ENCODE measurements at places on chromosomes 12 and 14.

GRCh38 chr12:52526511-52526951, 6.3 kb upstream of the KRT5 start:
- DNase-seq, result no peak

DNA sequence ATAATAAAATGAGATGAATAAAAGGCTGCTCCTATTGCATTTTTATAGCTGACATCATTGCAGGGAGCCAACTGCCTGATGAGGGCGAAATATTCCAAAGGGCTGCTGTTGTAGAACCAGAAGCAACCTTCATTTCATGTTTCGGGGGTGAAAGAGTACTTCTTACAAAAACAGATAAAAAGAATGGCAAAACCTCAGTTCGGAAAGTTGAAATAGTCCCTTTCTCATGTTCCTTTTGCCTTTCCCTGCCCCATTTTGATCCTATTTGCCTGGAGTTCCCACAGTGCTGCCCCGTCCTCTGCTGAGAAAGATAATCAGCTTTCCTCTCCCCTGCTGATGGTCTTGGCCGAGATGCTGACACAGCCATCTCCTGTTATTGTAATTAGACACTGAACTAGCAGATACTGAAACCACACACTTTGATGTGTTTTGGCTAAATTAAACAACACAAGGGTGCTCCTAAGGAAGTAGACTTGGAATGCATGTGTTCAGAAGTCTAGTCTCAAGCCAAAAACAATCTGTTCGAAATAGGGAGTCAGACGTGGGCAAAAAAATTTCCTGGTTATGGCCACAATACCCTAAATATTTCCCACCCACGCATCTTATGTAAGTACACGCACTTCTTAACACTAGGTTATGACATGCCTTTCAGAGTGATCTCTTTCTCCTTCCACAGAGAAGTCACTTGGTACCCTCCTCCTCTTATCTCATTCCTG, 117.2 kb downstream of the PPM1H start:
- no peak for DNase-seq

DNA sequence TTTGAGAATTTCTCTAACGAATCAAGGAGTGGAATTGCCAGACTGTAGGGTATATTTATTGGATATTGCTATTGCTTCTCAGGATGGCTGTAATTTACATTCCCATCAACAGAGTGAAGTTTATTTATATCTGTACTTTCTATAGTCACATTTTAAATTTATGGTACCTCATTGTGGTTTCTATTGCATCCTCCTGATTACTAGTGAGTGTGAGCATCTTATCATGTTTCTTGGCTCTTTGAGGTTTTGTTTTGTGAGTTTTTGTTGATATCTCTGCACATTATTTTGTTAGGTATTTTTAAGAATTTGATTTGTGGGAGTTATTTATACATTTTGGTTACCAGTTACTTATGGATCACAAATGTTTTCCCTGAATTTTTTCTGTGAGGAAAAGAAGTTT, 13.9 kb downstream of the DNM1L start:
- DNase-seq, result no peak

DNA sequence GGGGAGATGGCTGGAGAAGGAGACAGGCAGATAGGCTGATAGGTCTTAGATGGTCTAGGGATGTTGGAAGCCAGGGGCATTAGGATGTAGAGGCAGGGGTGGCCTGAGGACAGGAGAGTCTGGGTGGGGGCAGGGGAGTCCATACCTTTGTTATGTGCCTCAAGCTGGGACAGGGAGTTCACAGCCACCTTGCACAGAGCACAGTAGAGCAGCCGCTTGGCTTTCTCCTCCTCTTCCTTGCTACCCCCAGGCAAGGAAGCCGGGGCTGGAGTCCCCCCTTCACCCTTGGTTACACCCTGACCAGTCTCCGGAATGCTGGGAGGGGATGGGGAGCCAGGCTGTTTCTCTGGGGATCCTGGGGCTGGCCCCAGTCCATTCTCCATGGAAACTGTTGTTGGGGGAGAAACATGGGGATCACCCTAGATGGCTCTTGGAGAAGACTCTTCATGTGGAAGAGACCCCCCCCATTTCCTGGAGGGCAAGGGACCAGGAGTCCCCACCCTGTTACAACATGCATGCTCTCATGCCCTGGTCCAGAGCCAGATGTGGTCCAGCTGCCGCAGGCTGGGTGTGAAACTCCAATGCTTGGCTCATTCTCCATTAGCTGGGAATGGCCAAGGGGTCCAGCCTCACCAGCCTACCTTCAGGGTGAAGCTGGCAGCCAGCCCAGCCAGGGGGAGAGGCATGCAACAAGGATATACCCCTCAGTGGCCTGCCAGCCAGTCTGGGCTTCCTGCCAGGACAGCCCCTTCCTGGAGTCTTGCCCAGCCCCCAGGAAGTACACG, 7.2 kb upstream of the GPR84 start:
- DNase-seq, result no peak

- DNase-seq, result no peak
These were observed 21.1 kb upstream of the LGALS3 start for GRCh38 chr14:55107766-55108554.

- no peak for DNase-seq
These were observed 97.5 kb downstream of the VCPKMT start for GRCh38 chr14:50018933-50019210.

DNA sequence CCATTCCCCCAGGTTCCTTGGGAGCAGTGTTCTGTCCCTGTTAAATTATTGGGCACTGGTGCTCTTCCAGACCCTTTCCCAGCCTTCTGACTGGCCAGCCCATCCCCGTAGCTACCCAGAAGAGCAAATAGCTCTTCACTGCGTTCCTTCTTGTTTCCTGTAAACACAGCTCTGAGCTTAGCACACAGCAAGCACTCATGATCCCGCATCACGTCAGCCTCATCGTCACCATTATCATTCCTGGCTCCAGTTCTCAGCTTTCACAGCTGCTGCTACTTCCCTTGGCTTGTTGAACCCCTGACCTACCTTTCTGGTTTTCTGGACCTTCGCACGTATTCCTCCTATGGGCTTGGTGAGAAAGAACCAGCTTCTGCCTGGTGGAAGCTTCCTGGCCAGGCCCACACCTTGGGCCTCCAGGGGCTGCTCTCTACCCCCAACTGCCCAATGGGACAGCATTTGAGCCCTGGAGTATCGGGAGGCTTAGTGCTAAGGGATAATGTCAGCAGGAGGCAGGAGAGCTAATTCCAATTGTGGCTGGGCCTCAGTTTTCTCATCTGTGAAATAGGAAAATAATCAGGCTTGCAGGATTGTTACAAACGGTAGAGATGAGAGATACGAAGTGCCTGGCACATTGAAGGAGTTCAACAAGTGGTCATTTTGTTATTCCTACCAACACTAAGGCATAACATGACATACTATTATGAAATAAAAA, 22.6 kb upstream of the PAPOLA start:
- no peak for DNase-seq

GRCh38 chr12:2613326-2614073, 181.3 kb upstream of the FKBP4 start:
- no peak for DNase-seq

- DNase-seq, result no peak
These were observed 298.5 kb downstream of the ERC1 start for GRCh38 chr12:1289371-1290155.

GRCh38 chr12:92341065-92341668, 195.5 kb upstream of the BTG1 start:
- no peak for DNase-seq

DNA sequence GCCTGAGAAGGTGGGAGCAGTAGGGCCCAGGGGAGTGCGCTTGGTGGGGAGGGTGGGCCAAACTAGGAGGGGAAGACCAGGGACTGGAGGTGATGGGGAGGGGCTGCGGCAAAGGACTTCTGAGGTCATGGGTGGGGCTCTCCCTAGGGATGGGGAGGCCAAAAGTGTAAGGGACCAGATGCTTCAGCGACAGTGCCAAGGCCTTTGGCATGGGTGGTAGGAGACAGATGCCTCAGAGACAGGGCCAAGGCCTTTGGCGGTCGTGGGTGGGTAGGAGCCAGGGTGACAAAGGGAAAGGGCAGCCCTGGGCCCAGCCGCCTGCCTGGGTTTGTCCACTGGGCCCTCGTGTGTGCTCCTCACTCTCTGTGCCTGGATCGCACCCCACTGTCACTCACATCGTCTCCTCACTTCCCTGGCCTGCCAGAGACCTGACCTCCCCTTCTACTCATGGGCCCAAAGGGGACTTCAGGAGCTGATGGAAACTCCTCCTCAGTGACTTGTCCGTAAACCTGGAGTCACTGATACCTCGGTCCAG, 13.2 kb upstream of the RABGGTA start:
- DNase-seq, result no peak

DNA sequence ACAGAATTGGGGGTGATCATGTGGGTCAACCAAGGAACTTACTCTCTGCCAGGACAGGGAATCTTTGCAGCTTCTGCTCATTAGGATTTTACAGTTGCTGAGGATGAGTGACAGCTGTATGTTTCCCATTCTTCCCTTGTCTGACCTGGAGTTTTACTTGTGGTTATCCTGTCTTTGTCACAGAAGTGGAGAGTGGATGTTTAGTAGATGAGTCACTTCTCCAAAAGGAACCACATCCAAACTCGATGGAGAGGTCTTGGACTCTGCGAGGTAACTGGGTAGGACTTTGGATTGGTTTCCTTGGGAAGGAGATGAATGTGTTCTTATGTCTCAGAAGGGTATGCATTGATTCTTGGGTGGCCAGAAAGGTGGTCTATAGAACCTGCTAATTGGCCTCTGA, 53.8 kb upstream of the USP44 start:
- DNase-seq, result no peak

GRCh38 chr12:92065639-92066038, 80.0 kb downstream of the BTG1 start:
- no peak for DNase-seq

DNA sequence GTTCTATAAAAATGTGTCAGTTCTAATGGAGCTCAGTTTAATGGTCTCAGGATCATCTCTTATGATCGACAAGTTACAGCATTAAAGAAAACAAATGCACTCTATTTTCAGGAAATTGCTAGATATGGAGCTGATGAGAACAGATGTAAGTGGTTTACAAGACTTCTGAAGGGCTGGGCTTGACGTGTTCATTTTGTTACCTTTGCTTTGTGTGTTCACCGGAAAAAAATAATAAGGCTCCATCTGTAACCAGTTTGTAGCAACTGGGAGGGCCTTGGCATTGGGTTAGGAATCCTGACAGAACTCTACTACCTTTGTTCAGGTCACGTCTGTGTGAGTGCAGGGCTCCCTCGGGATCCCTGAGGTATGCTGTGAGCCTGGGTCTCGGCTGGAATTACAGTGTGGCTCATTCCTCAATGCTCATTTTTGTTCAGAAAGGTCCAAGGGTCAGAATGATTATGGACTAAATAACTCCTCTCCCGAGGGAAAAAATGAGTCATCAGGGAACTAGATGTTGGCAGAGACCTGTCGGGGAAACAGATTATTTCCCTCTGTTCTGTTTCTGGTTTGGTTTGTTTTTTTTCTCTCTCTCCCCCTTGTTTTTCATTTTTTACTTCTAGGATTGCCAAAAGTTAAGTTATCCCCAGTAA, 158.0 kb downstream of the SLC5A8 start:
- DNase-seq, result no peak

DNA sequence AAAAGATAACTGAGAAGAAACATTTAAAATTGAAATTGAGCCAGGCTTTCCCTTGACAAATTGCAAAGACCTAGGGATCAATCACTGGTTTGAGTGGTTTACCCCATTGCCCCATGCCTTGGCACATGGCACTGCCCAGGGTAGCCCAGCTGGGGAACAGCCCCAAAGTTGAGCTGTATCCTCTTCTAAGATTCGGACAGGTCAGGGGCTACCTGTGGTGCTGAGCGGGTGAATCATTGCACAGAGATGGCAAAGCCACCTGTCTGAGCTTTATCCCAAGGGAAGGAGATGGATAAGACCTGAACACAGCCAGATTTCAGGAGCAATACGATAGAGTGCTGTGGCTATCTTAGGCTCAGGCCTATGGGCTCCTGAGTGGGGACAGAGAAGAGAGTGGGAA, 7.0 kb downstream of the IFI27L2 start:
- no peak for DNase-seq

- DNase-seq, result no peak
These were observed 15.2 kb upstream of the CDK2AP1 start for GRCh38 chr12:123286652-123287373.

DNA sequence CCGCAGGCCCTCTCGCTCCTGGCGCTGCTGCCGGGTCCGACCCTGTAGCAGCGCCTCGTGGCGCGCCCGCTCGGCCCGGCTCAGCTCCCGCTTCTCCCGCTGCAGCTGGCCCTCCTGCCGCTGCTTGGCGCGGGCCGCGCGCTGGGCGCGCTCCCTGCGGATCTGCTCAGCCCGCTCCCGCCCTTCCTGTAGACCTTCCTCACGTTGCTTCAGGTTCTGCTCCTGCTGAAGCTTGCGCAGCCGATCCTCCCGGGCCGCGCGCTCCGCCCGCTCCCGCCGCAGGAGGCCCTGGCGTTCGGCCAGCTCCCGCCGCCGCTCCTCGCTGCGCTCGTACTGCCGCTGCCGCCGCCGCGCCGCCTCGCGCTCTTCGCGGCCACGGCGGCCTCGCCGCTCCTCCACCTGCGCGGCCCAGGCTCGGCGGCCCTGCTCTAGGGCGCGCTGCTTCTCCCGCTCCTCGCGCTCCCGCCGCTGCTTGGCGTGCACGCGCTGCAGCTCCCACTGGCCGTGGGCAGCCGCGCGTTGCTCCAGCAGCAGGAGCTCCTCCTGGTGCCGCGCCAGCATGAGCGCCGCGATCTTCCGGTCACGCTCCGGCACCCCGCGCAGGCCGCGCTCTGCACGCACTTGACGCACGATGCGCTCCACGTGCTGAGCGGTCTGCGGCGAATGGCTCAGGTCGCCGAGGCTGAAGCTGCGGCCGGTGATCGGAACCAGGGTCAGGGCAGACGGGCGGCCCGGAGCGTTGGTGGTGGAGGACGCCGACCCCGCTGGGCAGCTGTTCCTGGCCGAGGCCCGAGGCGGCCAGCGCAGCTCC, 2.4 kb downstream of the CCDC177 start:
- no peak for DNase-seq

GRCh38 chr12:22334410-22335100, at the start of gene ST8SIA1:
TSS of gene ST8SIA1 (minus strand) at chr12:22334707. CDS start at chr12:22334232, 475 bp downstream.
- peak; percentile 25 for DNase-seq

DNA sequence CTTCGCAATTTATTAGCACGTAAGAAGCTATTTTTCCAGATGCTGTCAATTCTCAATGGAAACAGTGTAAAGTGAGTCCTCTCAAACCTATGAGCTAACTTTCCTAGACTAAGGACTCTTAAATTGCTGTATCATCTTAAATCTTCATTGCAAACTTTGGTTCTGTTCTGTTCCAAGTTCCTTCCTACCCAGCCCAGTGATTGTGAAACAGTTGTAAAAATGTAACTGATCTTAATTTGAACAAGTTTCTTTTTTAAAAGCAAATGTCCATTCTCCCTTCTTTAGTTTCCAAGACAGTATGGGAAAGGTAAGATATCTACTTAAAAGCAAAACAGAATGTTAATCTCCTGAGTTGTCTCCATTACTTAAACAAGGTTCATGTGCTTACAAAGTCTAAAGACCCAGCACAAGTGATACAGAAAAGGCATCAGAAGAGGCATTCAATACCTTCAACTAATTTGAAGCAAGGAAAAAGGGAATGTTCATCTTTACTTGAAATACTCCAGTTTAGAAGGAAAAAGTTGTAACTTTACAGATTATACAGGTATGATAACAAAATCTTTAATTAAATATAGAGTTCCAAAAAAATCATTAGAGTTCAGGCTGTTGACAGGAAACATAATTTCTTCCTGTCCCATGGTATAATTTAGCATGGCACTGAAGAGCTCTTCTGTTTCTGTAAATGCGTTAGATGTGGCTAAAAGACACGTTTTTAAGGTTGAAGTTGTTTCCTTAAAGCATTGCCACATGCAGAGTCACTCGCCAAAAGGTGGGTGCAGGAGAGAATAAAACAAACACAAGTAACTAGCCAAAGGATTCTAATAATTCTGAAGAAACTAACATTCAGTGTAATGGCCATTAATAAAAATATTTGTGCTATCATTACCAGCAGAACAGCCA, 101.5 kb upstream of the USP15 start:
- no peak for DNase-seq

Data from stimulated activated CD8-positive, alpha-beta memory T cell treated with anti-CD3 and anti-CD28 coated beads, Interleukin-4, amount 100 ng/mL, for 1 hour (primary cell).